ENCODE measurements at places on chromosomes 13 and 19.

GRCh38 chr19:38452430-38453366, 19.2 kb downstream of the RYR1 start:
- DNase-seq, result no peak

DNA sequence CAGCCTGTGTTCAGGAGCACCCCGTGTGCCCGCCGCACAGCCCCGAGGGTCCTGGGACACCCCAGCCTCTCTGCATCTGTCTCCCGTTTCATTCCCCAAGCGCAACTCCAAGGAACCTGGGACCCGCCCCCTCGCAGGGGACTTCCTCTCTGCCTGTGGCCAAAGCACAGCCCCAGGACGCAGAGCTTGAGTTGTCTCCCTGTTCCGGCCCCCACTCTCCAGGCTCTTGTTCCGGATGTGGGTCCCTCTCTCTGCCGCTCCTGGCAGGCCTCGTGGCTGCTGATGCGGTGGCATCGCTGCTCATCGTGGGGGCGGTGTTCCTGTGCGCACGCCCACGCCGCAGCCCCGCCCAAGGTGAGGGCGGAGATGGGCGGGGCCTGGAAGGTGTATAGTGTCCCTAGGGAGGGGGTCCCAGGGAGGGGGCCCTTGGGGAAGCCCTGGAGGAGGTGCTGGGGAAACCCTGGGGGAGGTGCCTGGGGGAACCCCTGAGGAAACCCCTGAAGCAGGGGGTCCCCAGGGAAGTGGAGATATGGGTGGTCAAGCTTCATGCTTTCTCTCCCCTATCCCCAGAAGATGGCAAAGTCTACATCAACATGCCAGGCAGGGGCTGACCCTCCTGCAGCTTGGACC, 1.3 kb downstream of the HCST start:
- DNase-seq, result peak; percentile 41

GRCh38 chr19:16391301-16392055, 66.9 kb downstream of the KLF2 start:
- DNase-seq, result no peak

DNA sequence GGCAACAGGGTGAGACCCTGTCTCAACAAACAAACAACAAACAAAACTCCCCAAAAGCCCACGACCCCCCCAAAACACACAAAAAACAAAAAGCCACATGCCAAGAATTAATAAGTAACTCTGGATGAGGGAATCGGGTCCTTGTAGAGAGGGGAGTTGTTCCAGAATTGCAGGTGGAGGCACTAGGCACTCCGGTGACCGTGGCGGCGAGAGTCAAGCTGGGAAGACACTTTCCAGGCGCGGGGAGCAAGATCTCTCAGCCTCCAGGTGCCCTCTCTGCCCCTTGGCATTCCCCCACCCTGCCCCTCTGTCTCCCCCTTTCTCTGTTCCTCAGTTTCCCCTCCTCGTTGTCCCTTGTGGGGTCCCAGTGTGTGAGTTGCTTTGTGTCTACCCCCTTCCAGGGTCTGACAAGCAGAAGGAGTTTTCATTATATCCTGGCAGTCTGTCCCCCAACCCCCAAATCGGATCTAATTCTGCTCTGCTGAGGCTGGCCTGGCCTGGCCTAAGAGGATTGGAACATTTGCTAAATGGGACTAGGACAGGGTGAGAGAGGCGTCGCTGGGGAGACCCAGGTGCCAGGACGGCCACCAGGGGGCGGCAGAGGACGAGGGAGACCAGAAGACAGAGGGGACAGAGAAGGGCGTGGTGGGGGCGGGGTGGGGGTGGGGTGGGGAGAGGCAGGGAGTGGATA, 8.3 kb upstream of the CRX start:
- peak; percentile 53 for DNase-seq

DNA sequence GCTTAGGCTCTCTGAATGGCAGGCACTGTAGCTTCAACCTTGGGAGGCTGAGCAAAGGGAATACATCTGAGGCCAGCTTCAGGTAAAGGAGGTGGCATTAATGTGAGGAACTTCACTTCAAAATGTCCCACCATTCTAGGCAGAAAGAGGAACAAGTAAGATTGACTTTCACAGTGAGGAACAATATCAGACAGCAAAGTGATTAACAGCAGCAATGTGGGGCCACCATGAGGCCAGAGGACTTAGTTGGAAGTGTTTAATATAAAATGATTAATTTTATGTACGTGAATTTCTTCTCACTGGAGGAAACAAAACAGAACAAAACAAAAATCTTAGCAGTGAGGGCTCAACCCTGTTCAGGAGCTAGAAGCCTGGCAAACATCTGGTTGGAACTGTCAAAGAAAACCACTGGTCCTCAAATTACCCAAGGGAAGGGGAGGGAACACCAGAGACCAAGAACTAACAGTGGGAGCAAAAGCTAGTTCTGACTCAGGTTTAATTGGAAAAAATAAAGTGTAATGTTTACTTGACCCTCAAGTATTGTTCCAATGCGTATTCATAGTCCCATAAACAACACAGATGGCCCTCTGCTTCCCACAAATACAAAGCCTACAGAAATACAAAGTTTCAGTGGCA, 43.9 kb upstream of the FRY start:
- DNase-seq, result no peak

All from SW 1271 (cell line).